Activated gamma-delta T cell treated with anti-CD3 and anti-CD28 coated beads, Interleukin-2, amount 50 U/mL, for 16 hours (primary cell): ENCODE measurements at places on chromosomes 16 and 17.
A peak's percentile ranks its signal among the peaks of the same experiment; 100 is the strongest.

- DNase-seq, result no peak
Measured at GRCh38 chr16:84421081-84421937, 53.0 kb downstream of the ATP2C2 start.

DNA sequence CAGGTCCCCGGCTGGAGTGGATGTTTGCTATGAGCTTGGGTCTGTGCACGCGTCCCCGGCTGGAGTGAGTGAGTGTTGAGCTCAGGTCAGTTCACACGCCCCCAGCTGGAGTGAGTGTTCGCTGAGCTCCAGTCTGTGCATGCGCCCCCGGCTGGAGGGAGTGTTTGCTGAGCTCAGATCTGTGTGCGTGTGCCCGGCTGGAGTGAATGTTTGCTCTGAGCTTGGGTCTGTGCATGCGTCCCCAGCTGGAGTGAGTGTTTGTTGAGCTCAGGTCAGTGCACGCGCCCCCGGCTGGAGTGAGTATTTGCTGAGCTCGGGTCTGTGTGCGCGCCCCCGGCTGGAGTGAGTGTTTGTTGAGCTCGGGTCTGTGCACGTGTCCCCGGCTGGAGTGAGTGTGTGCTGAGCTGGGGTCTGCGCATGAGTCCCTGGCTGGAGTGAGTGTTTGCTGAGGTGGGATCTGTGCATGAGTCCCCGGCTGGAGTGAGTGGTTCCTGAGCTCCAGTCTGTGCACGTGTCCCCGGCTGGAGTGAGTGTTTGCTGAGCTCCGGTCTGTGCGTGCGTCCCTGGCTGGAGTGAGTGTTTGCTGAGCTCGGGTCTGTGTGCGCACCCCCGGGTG lies 284.2 kb downstream of the SNX29 start:
- DNase-seq, result no peak

GRCh38 chr16:80253741-80254140 lies 287.1 kb upstream of the DYNLRB2 start:
- DNase-seq, result no peak

DNA sequence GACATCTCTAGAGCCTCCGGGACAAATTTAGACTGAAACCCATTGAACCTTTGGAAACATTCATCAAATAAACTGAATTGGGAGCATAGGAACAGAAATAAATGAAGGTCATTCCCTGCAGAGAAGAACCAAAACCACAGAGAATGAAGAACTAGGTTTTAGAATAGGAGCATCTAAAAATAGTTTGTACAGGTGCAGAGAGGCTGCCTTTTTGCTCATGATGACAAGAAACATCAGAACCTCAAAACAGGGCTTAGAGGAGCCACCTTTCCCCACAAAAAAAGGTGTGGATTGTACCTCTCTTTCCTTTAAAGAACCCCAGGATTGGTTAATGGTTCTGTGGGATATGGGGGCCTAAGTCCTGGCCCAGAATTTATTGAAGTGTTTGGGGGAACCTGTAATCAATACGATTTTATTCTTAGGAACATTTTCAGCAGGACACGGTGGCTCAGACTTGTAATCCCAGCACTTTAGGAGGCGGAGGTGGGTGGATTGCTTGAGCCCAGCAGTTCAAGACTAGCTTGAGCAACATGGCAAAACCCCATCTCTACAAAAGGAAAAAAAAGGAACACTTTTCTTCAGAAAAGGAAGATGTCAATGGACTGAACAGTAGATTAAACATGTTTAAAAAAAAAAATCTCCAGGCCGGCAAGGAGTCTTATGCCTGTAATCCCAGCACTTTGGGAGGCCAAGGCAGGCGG lies 37.7 kb upstream of the SLC47A1 start:
- no peak for DNase-seq

GRCh38 chr16:77675464-77676324 lies 46.6 kb upstream of the NUDT7 start:
- DNase-seq, result peak; percentile 36

GRCh38 chr16:67429799-67430503 lies 970 bp upstream of the HSD11B2 start:
- no peak for DNase-seq

DNA sequence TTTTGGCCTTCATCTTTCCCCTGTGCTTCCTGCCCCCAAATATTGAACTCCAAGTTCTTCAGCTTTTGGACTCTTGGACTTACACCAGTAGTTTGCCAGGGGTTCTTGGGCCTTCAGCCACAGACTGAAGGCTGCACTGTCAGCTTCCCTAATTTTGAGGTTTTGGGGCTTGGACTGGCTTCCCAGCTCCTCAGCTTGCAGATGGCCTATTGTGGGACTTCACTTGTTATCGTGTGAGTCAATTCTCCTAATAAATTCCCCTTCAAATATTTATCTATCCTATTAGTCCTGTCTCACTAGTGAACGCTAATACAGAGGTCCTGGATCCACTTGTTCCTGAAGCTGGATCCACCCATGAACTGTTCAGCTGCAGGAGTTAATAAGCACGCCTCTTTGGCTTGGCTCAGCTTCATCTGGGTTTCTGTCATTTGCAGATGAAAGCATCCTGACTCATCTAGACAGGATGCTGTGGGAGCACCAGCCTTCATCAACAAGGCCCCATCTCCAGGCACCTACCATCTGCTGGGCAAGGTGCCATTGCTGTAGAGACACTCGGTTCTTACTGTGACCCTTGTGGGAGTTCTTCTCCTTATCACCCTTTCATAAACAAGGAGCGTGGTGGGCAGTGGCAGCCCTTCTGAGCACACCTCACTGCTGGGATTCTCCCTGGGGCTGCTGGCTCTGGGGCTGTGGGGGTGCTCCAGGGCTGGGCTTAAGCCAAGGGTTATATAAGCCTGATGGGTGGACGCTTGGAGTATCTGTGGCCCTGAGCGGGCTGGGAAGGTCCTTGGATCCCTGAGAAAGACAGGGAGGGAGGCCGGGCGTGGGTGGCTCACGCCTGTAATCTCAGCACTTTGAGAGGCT lies 23.1 kb downstream of the LAT start:
- DNase-seq, result peak; percentile 52
